ENCODE measurements at places on chromosomes 4 and X. TPM values are rescaled to one million over a fixed set of nuclear protein-coding genes. Genes with fewer than 3 reads are reported as not detected.

Gene NPFFR2
- not detected for total RNA-seq

Gene BEX2
- 3.0 TPM for total RNA-seq

Gene CTAG1B
- not detected for total RNA-seq

Gene CLDN22
- not detected for total RNA-seq

Measured in T-helper 2 cell treated with Interferon-gamma antibody and Interleukin-4, amounts not matched to agents 100 ng/mL and 5 ng/mL, for 36 hours (primary cell).